Stromal cell of bone marrow (primary cell): ENCODE measurements at places on chromosomes 7 and 10.

DNA sequence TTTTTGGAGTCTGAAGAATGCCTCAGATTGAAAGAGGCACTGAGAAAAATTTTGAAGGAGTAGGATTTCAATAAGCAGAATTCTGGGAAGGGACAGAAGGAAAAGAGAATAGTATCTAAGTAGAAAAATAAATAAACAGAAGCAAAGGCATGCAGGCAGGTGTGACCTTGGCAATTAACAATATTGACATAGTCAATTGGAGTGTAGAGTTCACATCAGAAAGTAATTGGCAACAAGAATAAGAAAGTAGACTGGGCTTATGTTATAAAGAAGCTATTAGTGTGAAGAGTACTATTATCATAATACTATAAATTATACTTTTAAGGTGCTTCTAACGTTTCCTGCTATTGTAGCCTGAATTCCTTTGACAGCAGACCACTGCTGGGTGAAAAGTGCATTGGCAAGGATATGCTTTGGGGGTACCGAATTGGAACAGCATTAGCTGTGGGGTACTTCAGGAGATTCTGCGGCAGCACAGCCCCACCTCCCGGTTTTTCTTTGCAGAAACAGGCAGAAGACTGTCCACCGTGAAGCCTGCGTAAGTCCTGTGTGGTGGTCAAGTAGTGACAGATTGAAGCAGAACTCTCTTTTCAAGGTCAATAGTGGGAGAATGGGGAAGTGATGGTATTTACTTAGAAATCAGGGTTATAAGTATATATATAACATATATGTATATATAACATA lies 357.0 kb downstream of the THSD7A start:
- DNase-seq, result no peak

DNA sequence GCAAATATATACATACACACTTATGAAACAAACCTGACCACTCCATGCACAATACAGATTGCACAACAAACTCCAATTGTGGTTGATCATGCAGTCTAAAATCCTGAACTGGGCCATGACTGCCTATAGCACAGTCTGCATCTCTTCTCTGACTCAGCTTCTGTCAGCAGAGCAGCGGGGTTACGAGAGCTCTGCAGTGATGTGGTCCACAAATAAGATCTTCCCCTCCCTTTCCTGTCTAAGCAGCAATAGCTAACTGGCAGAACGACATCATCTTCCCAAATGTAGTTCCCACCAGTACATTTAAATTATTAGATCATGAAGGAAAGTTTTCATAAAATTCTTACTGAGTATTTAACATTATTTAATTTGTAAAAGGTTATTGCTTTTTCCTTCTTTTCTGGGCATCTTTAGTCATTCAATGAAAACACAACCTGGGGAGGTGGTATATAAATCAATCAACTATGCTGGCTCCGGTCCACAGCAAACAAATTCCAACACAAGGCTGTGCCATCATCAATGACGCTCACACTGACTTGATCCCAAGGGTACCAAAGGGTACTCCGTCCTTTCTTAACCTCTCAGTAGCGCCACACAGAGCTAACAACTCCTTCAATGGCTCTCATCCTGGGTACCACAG lies 17.1 kb downstream of the ARHGAP21 start:
- DNase-seq, result peak; percentile 91

DNA sequence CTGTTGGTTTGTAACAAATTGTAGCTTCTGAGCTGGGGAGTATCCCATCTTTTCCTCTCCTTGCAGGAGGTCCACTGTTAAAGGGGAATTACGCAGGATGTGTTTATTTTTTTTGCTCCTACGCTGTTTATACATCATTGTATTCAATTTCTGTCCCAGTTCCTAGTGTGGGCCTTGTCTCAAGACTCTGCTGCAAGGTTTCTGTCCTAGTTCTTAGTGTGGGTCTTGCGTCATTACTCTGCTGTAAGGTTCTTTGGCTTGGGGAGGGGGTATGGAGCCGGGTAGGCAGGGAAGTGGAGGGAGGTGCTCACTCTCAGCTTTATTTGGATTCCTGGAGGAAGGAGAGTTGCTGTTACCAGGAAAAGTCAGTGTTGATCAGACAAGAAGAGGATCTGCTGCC lies 64.0 kb upstream of the TRIM8 start:
- no peak for DNase-seq

DNA sequence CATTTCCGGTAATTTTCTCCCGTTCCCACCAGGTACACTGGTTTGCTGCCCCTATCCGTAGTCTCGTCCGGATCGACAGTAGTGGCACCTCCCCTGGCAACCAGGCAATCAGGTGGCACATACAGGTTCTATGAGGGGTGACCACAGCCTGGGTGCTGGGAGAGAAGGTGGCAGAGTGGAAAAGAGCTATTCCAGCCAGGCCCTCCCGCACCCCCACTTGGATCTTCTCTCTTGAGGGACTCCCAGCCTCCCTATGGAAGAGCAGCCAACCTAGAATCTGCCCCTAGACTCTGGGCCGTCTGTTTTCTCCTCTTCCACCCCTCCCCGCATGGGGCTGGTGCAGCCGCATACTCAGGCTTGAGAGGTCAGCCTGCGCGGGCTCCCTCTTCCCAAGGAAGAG lies 58.6 kb downstream of the GPR26 start:
- no peak for DNase-seq

DNA sequence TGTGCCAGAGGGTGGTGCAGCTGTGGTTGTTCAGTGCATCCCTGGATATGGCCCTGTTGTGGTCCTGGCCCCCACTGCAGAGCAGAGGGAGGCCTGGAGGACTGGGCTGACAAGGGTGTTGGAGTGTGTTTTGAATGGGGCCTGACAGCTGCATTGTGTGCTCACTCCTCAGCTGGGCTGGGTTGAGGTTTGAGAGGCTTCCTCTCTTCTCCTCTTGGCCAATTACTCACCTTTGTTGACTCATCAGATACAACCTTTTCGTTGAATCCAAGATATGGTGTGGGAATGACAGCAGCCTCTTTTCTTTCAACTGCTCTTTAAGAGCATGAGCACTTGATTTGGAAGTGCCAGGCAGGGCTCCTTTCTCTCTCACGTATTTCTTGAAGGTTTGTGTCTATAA lies 228.5 kb upstream of the COBL start:
- no peak for DNase-seq

- peak; percentile 6 for DNase-seq
Measured at GRCh38 chr7:35624299-35625186, 70.4 kb downstream of the HERPUD2 start.

- no peak for DNase-seq
Measured at GRCh38 chr7:2261611-2262010, 19.6 kb downstream of the NUDT1 start.

DNA sequence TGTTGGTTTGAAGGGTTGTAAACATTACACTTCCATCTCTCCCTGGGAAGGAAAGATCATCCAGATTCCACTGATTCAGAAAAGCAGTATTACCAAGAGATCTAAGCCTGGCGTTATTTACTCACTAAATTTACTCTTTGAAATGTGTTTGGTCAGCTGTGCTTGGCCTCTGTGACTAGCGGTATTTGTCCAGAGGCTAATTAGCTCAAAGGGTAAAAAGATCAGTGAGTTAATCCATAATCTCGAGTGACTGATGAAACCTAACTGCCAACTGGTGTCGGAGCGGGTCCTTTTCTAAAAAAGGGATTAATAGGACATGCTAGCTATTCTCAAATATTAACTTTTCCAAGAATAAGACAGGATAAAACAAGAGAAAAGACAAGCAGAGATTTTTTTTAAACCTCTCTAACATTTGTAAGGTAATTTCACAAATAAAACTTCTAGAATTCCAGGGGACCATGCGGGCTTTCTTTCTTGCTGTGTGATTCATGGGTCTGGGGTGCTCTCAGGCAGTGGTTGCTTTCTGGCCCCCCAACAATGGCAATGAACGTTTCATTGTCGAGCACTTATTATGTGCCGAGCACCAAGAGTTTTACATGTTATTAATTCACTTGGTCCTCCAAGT lies 247.3 kb upstream of the AOAH start:
- DNase-seq, result no peak

DNA sequence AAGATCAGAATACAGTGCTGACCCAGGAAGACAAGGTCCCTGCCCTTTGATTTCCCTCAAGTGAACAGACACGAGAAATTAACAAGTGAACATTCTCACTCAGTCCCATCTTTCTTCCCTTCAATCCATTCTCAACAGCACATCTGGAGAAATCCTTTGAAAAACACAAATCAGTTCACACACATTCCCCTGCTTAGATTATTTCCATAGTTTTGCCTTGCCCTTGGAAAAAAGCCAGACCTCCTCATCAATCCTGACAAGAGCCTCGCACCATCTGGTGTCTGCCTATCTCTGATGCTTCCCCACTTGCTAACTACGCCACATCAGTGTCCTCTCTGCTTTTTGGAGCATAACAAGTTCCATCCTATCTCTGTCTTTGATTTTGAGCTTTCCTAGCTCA lies 94.4 kb upstream of the KIAA1217 start:
- no peak for DNase-seq

DNA sequence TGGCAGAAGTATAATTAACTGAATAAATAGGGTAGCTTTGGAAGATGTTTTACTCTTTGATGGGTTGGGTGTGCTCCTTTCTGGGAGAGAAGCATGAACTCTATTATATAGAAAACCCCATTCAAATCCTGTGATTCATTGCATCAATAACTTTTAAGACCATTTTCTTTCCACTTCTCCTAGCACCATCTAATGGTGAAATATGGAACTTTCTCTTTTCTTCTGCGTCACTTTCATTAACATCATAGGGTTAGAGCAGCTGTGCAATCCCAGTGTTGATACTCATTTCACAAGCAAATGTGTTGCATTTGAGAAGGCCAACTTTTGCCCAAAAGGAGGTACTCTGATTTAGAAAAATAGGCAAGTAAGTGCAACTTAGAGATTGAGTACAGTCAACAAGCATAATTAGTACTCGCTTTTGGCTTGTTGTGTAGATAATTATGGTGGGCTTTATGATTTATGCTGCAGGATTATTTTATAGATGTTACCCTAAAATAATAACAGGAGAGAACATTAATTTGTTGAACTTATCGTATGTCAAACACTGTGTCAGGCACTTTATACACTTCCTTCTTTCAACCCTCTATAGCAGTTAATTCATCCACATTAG lies 92.9 kb downstream of the CPED1 start:
- peak; percentile 63 for DNase-seq

DNA sequence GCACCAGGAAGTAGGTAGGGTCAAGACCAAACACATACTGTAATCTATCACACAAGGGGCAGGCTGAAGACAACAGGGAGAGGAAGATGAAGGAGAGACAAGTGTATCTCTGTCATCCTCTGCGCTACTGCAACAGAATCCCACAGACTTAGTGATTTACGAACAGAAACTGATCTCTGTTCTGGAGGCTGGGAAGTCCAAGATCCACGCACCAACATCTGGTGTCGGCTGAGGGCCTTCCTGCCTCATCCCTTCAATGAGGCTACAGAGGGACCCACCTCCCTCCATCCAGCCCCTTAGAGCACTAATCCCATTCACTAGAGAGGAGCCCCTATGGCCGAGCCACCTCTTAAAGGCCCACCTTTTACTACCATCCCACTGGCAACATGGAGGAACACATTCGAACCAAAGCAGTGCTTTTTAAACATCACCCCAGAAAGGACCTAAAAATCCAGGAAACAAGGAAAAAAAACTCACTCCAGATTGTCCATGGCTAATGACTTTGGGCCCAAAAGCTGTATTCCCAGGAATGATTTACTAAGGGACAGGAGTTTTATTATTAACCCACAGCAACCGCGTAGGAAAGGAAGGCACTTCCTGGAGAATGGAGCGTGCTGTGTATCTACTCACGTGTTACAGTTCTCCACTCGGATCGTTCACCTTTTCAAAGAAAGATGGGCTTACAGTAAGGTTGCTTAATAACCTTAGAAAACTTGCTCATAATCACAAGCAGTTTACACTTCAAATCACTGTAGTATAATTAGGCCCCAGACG lies 4.2 kb downstream of the BNIP3 start:
- DNase-seq, result no peak

DNA sequence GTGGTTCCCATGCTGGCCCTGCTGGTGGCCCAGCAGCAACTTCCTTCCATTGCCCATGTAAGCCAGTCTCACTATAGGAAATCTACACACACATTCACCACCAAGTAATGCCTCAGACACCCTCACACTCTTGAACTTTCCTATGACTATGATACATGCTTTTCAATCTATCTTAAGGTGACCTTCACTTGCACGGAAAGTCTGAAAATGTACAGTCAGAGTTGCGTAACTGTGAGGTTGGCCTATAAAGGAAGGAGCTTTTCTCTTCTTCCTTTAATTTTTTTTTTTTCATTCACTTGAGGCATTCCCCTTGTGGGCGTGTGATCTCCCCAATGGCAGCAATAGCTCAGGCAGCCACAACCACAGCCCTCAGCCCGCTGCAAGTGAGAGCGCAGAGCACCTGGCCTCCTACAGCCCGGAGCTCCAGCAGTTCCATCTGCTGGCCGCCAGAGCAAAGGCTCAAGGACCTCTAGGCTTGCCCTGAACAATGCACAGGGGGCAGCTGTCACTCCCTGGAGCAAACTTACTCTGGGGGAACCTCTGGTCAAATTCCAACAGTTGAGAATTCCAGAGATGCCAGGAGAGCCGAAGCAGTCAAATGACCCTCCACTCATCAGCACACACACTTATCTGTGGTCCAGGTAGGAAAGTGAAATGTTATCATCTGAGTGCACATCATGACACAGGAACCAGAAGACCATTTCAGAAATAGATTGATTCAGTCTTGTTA lies 123.1 kb upstream of the ADO start:
- DNase-seq, result no peak

DNA sequence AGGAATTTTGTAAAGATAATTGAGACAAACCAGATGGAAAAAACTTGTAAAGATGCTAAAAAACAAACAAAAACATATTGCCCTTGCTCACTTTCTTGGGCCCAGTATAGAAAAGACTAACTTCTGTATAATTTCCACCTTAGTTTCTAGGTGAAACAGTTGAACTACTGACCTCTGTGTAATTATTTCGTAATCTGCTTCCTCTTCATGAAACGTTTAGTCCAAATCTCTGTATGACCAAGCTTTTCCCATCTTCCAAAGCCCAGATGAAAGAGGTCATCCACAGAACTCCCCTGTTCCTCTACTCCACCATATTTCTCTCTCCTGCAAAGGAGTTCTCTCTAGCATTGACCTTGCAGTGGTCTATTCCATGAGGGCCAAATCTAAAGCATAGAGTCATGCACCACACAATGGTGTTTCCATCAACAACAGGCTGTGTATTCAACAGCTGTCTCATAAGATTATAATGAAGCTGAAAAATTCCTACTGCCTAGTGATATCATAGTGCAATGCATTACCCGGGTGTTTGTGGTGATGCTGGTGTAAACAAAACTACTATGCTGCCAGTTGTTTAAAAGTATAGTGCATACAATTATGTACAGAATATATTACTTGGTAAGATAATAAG lies 647.6 kb downstream of the TNS3 start:
- DNase-seq, result no peak

DNA sequence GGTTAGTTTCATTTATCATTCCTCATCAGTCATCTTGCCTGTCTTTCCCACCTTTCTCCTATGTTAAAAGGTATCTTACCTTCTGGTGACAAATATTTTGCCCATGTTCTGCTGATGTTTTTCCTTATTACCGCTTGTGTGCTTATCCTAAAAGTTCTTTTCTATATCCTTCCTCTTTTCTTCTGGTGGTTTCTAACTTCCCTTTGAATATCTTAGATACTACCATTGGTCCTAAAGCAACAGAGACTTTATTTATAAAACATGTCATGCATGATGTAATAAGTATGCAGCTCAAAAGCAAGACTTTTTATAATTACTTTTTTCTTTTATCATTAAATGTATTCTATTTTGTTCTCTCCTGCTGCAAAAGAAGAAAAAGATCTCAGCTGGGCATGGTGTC lies 24.8 kb downstream of the TBC1D12 start:
- DNase-seq, result no peak
